ENCODE measurements at places on chromosomes 4 and X. TPM values are rescaled to one million over a fixed set of nuclear protein-coding genes. Genes with fewer than 3 reads are reported as not detected.
A peak's percentile ranks its signal among the peaks of the same experiment; 100 is the strongest.

GRCh38 chr4:138843616-138844015 is 172.0 kb upstream of the NOCT start:
- DNase-seq, result no peak

- no peak for DNase-seq
Measured at GRCh38 chr4:53040851-53041250, 178.7 kb downstream of the RASL11B start.

DNA sequence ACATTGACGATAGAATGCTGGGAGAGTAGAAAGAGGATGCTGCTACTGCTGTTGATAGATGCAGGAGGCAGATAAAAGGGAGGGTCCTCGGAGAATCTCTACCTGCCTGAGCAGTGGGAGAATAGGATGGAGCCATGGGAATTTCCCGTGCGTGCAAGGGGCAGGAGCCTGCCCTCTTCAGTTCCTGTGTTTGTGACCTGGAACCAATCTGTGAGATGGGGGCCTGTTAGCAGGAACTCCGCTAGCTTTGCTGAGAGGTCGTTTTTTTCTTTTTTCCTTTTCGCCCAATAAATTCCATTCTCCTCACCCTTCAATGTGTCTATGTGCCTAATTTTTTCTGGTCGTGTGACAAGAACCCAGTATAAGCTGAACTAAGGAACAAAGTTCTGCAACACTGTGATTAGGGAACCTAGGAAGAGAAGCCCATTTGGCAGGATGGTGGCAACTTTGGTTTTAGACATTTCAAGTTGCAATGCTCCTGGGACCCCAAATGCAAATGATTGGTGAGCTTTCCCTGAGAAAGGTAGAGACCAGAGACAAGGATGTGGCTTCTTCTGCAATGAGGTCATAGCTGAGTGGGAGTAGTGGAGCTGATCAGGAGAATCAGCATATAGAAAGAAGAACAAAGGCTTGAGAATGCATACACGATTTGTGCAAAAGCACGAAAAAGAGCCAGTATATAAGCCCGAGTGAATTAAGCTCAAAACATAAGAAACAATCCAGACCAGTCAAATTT is 23.9 kb downstream of the SLC39A8 start:
- no peak for DNase-seq

- DNase-seq, result peak; percentile 20
Measured at GRCh38 chr4:336099-336892, 1.3 kb upstream of the ZNF141 start.

- no peak for DNase-seq
Measured at GRCh38 chr4:152494020-152494419, 41.9 kb downstream of the FBXW7 start.

DNA sequence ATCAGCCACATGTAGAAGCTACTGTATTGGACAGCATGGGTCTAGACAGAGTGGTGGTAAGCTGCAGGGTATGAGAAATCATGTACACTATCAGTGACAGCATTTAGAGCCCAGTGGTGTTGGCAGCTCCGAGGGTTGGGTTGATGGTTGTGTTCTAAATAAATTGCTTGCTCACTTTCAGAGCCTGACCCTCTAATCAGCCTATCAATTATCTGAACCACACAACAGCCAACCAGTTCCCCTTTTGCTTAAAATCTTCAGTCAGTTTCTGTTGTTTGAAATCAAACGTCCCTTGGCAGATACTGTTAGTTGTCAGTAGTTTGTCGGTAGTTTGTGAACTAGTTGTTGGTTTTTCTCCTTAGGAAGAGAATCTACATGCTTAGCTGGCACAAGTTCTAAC is 99.8 kb upstream of the RAI2 start:
- DNase-seq, result no peak

DNA sequence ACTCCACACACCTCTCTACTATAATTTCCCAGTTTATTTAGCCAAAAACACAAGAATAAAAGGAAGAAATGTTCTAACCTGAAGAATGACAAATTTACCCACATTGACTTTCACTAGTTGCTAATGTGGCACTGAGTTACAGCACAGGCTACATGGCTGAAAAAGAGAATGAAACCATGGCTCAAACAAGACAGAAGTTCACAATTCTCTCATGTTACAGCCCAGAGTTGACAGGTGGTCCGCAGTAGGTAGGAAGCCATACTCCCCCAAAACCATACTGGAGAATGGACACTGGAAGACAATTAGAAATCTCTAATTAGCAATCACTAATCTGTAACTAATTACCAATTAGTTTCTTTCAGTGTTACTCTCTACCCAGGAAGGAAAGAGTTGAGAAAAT is 170.8 kb downstream of the ADGRA3 start:
- DNase-seq, result no peak

- DNase-seq, result no peak
Measured at GRCh38 chr4:35739308-35739707, 505.0 kb downstream of the ARAP2 start.

DNA sequence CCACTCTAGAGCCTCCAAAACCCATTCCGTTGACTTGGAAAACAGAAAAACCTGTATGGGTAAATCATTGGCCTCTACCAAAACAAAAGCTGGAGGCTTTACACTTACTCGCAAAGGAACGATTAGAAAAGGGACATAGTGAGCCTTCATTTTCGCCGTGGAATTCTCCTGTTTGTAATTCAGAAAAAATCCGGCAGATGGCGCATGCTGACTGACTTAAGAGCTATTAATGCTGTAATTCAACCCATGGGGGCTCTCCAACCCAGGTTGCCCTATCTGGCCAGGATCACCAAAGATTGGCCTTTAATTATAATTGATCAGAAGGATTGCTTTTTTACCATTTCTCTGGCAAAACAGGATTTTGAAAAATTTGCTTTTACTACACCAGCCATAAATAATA is 60.8 kb downstream of the ZNF732 start:
- DNase-seq, result peak; percentile 56

GRCh38 chr4:105147553-105148161 is 981 bp downstream of the TET2 start:
- peak; percentile 54 for DNase-seq

DNA sequence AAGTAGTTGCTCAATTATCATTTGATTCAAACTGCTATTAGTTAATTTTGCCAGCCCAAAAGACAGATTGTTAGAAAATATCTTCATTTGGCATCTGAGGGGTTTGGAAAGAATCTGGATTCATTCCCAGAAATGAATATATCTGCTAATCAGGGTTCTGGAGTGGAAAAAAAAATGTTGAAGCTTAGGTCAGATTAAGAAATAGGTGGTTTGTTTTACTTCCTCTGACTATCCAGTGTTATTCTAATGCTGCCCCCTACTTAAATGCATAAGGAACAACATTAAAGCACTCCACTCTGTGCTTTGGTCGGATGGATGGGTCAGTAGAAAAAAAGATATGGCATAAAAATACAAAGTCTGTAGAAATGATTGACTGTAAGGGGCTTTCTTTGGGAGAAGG is 89.0 kb downstream of the LUZP4 start:
- DNase-seq, result peak; percentile 19

GRCh38 chr4:23234018-23234417 is 541.3 kb downstream of the GBA3 start:
- DNase-seq, result no peak

GRCh38 chrX:7378406-7378805 is 230.5 kb upstream of the PUDP start:
- DNase-seq, result no peak

DNA sequence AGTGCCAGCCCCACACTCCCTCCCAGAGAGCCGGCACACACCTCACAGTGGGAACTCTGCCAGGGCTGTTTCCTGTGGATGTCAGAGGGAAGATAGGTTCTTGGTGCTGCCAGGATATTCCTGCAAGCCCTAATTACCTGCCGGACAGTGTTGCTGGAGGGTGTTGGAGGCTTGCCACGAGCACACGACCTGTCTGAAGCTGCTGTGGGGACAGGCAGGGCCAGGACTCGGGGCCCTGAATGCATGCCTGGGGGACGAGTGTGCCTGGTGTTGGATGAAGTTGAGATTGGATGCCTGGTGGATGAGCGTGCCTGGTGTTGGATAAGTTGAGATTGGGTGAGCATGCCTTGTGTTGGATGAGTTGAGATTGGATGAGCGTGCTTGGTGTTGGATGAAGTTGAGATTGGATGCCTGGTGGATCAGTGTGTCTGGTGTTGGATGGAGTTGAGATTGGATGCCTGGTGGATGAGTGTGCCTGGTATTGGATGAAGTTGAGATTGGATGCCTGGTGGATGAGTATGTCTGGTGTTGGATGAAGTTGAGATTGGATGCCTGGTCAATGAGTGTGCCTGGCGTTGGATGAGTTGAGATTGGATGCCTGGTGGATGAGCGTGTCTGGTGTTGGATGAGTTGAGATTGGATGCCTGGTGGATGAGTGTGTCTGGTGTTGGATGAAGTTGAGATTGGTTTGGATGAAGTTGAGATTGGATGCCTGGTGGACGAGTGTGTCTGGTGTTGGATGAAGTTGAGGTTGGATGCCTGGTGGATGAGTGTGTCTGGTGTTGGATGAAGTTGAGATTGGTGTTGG is 23.2 kb upstream of the UVSSA start:
- peak; percentile 72 for DNase-seq

DNA sequence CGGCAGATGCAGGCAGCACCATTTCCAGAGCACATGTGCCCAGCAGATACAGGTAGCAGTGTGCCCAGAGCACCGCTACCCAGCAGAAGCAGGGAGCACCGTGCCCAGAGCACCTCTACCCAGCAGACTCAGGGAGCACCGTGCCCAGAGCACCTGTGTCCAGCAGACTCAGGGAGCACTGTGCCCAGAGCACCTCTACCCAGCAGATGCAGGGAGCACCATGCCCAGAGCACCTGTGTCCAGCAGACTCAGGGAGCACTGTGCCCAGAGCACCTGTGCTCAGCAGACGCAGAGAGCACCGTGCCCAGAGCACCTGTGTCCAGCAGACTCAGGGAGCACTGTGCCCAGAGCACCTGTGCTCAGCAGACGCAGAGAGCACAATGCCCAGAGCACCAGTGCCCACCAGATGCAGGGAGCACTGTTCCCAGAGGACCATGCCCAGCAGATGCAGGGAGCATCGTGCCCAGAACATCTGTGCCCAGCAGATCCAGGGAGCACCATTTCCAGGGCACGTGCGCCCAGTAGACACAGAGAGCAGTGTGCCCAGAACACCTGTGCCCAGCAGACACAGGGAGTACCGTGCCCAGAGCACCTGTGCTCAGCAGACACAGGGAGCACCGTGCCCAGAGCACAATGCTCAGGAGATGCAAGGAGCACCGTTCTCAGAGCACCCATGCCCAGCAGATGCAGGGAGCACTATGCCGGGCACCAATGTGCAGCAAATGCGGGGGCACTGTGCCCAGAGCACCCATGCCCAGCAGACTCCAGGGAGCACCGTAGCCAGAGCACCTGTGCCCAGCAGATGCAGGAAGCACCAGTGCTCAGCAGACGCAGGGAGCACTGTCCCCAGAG is 236.4 kb downstream of the DHRSX start:
- DNase-seq, result no peak

DNA sequence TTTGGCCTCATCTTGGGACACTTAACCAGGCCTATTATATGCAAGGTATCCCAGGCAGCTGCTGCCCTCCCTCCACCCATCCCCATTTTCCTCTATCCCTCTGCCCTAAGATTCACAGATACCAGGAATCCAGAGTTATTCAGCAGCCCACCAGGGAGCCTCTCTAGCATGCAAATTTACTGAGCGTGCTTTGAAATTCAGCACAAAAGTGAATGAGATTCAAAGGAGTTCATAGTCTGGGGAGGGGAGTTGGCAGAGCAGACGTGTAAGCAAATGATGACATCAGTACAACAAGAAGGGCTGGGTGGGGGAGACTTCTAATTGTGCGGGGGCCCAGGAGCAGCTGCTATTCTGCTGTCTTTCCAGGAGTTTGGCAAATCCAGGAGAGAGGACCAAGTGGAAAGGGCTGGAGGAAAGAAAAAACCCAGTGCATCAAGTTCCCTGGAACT is 1.7 kb upstream of the MTM1 start:
- no peak for DNase-seq

GRCh38 chr4:123415977-123416376 is 19.4 kb downstream of the SPRY1 start:
- peak; percentile 71 for DNase-seq

GRCh38 chr4:2742823-2743517 is 13.2 kb downstream of the TNIP2 start:
- DNase-seq, result no peak

GRCh38 chrX:23779025-23779424 is 3.9 kb upstream of the SAT1 start:
- no peak for DNase-seq

- DNase-seq, result peak; percentile 36
Measured at GRCh38 chrX:19535476-19535875, 20.2 kb upstream of the MAP3K15 start.

DNA sequence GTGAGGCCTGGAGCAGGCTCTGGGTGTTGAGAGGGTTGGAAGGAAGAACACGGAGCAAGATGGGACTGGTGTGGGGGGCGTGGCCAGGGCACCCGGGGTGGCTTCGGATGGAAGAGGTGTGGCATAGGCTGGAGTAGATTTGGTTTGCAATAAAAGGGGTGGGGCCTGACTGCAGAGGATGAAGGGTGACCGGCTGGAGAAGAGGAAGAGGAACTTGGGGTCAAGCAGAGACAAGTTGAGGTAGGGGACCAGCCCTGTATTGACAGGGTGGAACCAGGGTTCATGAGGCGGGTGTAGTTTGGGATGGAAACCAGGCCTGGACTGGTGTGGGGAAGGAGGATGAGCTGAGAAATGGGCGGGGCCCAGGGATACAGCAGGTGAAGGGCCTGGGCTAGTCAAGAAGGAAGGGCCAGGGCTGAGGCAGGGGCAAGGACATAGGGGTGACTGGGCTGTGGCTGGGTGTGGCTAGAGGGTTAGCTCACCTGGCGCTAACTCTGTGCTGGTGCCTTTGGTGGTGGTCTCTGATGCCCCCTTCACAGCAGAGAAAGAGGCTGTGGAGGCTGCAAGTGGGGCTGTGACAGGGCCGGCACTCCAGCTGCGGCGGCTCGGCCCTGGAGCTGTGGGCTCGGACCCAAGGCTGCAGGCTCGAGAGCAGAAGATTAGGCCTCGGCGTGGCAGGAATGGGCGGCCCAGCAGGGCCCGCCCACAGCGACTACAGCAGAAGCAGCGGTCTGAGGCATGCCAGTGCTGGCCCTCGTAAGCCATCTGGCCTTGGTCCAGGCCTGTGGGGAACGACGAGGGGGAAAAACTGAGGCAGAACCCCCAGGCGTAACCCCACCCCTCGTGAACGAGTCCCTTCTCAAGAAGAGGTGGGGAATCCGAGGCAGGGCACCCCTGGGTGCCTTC is 5.0 kb downstream of the PLP2 start:
- DNase-seq, result no peak

Gene PARM1
- not detected for total RNA-seq

Gene SOWAHB
- not detected for total RNA-seq

Gene VSIG4
- not detected for total RNA-seq

Gene SLC4A4
- not detected for total RNA-seq

Gene ALB
- total RNA-seq, result not detected

Gene BMX
- total RNA-seq, result 208 TPM

Gene F8A1
- 2.4 TPM for total RNA-seq

Gene TEX13D
- total RNA-seq, result not detected

Gene RENBP
- 35.9 TPM for total RNA-seq

Gene F9
- total RNA-seq, result not detected

Gene COL25A1
- total RNA-seq, result under 0.01 TPM

All from lung microvascular endothelial cell (primary cell).